ENCODE measurements at places on chromosomes 5 and 9.

DNA sequence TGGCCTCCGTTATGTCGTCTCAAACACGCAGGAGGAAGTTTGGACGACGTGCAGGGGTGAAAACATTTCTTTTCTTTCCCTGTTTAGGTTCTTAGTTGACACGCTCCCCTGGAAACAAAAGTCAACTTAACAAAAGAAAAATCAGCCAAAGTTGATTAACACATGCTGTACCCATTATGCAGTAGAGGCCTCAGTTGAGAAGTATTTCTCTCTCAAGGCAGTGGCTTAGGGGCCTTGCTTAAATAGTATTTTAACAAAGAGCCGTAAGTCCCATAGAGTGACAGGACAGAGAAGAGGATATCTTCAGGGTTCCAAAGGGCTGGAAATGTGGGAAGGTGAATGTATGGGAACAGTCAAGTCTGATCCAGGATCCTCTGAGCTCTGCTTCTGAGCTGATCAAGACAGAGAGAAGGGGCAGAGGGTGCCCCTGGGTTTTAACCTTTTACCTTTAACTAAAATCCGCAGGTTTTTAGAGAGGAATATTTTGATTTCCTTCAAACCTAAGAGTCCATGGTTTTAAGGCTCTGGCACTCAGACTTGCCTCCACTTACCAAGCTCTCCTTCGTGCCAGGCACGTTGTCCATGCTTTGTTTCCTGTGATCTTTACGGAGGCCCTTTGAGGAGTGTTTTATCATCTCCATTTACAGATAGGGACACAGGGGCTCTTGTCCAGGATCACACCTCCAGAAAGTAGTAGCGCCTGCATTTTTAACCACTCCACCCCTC, 629 bp upstream of the CD74 start:
- no peak for DNase-seq

DNA sequence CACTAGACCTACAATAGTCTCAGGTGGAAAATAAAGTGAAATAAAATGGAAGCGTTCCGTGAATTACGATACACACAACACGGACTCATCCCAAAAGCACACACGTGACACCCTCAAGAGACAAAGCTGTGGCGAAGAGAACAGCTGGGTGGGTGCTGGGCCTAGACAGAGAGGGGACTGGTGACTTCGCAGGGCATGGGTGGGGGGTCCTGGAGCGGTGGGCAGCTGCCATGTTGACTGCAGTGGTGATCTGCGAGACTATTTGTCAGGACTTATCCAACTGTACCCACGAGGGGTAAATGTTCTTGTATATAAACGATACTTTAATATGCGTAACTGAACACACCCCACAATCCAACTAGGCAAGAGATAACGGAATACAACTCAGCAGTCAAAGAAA, 52.0 kb downstream of the GOLM1 start:
- DNase-seq, result no peak

DNA sequence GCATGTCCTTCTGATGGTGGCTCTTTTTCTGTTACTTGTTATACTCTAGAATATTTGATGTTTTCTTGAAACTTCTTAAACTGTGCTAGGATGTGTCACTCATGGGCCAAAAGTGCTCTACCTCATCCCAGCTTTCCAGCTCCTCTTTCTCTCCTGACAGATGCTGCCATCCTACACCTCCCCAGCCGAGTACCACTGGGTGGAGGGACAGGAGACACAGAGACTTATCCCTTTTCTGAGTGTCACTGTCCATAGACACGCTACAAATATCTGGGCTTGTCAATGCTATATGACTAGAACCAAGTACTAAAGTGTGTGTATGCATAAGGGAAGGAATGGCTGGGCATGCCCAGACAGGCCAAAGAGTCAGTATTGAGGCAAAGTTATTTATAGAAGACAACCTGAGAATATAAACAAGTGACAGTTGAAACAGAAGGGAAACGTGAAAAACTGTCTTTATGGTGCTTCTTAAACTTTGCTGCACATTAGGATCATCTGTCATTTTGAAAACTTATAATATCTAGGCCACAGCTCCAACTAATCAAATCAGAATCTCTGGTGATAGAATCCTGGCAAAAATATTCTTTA, 188.0 kb downstream of the CARTPT start:
- no peak for DNase-seq

DNA sequence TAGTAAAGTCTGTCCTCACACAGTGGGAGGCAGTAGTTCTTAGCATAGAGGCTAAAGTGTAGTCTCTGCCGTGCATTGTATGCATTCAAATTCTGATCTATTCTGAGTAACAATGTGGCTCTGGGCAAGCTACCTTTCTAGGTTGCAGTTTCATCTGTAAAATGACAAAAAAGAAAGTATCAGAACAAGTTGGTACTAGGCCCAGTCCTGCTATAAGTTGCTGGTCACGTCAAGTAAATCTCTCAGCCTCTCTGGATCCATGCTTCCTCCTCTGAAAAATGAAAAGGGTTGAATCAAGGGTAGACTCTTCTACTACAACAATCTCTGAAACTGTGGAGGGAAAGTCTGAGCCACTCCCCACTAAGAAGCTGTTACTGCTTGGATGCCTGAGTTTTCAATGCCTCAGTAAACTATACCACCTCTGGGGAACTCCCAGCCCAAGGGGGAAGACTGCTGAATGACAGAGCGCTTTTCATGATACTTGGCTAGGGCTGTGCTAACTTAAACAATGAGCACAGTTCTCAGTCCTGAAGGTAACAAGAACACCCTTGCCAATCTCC, 34.5 kb upstream of the SPARC start:
- DNase-seq, result no peak

DNA sequence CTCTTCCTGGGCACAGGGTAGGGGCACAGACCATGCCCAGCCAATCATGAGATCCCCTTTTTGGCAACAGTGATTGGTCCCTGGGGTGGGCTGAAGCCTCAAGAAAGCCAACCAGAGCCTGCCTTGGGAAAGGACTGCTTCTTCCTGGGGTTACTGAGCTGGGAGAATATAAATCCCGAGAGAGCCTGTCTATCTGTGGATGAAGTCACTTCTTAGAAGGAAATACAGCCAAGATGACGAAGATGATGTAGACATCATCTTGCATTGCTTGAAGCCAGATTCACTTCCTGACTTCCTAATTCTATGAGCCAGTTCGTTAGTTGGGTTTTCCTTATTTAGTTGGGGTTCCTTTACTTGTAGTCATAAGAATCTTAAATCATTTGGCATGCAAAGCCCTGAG, 50.1 kb upstream of the PWWP2A start:
- DNase-seq, result no peak

DNA sequence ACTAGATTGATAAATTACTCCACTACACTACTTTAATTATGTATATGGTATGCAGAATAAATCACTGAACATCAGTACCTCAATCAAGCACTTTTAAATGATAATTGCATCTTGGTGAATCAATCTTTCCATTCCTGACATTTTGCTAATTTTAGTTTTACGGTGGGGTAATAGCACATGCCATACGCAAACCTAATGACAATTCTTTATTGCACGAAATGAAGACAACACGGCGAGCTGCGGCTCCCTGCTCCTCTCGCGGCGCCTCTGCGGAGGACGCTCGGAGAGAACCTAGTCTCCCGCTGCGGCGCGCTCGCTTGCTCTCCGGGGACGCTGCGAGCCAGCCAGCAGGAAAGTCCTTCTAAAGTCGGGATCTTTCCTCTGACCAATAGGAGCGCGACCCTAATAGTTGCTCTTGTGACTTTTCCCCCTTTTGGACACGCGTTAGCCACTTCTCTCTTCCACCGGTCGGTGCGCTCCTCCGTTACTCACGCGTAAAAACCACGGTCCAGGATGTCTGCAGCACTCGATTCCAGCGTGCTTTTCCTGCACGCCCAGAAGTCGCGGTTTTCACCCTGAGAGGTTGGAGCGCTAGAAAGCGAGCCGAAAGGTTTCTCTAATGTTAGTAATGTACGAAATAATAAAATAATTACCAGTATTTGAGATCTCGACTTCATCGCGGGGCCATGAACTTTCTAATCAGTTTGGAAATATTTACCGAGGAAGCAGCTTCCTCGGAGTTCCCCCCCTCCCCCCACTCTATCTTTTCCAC, 1.0 kb upstream of the MEF2C start:
- DNase-seq, result no peak

DNA sequence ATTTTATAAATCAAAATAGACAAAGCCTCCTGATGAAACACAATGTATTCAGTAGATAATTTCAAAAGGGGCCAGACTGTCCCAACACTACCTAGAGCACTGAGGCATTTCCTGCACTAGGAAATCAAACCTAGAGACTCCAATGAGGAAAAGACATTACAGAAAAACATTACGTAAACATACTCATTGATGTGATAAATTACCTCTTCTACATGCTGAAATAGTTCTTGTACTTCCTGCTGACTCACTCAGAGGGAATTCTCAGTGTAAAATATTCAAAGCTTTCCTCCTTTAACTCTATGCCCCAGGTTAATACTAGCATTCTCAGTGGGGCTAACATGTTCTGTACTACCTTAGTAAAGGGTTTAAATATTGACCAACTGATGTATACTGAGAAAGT, 178.0 kb downstream of the ESM1 start:
- no peak for DNase-seq

GRCh38 chr9:34291023-34291422, 38.0 kb downstream of the KIF24 start:
- no peak for DNase-seq

- DNase-seq, result no peak
These were observed 258.7 kb upstream of the IRX4 start for GRCh38 chr5:2141254-2142000.

DNA sequence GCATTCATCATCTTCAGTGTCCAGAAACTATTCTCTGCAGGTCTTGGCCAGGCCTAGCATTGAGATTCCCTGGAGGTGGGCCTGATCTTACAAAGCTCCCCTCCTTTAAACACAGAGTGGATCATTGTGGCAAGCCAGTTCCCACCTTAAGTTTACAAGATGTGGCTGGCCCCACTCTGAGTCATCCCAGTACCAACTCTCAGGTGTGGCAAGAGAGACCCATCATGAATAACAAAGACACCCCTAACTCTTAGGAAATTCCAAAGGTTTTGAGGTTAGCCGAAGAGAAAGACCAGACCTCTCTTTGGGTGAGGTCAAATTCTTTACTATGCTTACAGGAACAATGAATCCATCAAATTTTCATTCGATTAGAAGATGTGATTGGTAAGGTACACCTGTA, 78.2 kb downstream of the RFK start:
- DNase-seq, result no peak

DNA sequence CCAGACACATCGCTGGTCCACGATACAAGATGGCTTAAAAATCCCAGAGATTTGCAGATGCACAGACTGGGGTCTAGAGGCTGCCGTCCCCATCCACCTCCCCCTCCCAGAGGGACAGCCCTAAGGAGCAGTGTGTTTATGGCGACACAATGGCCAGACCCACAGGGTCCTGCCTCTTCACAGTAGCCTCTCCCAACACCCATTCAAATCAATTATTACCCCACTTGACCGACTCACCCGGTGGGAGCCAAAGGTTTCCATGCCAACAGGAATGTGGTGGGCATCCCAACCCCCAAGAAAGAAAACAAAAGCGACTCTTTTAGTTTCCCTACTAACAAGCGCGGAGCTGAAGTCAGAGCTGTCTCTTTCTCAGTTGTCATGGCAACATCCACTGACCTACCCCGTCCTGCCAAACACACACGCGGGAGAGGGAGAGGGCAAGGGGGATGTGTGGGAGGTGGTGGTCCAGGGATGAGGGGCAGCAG, 209.0 kb downstream of the TTLL11 start:
- no peak for DNase-seq

GRCh38 chr5:38535248-38535750, 21.1 kb downstream of the LIFR start:
- no peak for DNase-seq

DNA sequence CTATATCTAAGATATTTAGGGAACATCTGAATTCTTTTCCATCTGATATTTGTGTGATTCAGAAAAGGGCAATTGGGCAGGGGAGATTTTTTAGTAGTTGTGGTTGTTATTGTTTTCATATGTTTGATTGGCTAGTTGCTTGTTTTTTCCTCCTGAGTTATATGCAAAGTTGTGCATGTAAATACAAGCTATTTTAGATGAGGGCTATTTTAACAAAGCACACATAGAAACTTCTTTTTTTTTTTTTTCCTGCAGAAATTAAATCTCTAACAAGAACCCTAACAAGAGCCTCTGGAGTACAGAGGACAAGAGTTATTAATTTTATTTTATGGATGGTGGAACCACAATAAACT, 559.1 kb downstream of the CETN3 start:
- no peak for DNase-seq

DNA sequence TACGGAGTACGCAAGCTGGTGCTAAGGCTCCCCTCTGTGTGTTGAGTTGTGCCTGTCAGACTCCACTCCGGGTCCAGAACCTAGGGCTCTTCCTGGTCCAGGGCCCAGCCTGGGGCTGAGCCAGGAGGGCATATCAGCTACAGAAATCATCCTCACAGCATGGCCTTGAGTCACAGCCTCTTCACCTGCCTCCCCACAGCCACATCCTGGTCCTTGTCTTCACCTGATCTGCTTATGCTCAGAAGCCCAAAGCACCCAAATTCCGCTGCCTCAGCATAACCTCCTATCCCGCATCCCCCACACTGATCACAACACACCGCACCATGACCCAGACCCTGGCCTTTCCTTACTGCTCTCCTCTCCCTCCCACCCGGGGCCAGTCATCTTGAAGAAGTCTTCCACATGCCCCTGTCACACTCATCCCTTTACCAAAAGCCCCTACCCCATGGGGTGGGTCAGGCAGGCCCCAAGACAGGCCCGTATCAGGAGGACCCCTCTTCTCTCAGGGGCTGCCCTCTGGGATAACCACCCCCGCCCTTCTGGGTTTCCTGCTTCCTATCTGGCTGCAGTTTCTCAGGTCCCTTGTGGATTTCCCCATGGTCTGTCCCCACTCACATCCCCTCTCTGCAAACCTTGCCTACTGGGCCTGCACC, 1.3 kb upstream of the IL3 start:
- DNase-seq, result peak; percentile 34

- no peak for DNase-seq
These were observed 11.3 kb downstream of the CDKL3 start for GRCh38 chr5:134355681-134356080.

- no peak for DNase-seq
These were observed 92.0 kb downstream of the BASP1 start for GRCh38 chr5:17309462-17309861.

- DNase-seq, result no peak
These were observed 11.6 kb downstream of the SLC4A9 start for GRCh38 chr5:140371356-140372151.

DNA sequence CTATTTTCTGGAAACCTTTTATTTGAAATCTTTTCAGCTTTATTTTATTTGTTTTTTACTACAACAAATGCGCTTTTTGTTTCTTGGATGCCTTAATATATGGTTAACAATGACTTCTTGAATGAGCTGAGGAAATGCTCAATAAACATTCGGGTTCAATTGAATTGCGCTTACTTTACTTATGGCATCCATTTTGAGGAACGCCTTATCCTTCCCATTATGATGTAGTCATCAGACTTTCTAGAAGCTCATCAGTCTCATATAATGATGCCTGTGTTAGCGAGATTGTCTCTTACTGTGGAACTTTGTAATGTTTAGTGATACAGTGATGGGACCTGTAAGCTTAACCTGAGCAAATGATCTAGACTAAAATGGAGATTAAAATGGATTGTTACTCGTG, 916 bp downstream of the SHLD3 start:
- DNase-seq, result no peak
